Activated CD4-positive, CD25-positive, alpha-beta regulatory T cell treated with anti-CD3 and anti-CD28 coated beads, Interleukin-2, amount 50 U/mL, for 72 hours (primary cell): ENCODE measurements at places on chromosomes 13 and 19.

DNA sequence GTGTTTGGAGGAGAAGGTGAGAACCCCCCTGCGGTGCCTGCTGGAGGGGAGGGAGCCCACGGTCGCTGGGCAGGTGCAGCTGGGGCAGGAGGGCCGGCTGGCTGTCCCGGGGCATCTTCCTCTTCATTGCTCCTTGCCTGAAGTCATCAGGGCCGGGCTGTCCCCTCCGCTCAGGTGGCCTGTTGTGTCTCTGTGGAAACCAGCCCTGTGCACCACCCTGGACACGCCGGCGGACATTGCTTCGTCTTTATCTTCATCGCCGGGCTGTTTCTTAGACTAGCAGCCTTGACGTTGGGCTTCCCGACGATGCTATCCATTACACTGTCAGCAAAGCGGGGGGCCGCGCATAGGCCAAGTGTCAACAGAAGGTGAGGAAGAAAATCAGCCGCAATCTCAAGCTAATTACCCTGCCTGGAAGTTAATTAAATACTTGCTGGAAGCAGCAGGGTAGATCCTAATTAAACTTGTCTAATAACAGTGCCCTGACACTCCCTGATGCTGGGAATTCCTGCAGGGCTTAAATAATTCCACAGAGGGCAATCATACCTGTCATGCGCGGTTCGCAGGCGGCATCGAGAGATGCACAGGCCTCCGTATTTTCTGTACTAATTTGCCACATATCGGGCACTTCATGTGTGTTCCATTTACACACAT is 111.4 kb upstream of the SOX1 start:
- DNase-seq: no peak

GRCh38 chr19:30163663-30164062 is 208.5 kb upstream of the ZNF536 start:
- no peak for DNase-seq

- DNase-seq: no peak
Observed at GRCh38 chr13:78779608-78780007, 120.7 kb upstream of the OBI1 start.

DNA sequence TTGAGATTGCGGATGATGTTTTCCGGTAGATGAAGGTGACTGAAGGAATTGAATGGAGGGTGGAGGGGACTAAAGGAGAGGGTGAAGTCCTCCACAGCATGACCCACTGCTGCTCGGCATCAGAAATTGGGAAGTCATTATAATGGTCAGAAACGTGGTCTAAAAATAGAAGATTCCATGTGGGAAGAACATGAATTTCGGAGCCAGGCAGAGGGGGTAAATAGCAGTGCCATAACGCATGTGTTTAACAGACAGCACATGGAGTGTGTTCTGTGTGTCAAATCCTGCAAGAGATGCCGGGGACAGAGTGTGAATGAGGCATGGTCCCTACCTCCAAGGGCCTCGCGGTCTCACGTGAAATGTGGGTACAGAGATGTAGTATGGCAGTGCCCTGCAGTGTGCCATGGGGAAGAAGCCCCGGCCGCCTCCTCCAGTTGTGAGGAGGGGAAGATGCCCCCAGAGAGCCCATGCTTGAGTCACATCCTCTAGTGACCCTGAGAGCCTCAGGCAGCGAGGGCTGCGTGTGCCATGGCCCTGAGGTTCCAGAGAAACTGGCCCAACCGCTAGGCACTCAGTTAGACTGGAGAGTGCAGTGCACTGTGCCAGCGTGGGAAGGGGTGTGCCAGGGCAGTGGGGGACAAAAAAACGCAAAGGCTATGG is 106.1 kb downstream of the COL4A2 start:
- no peak for DNase-seq

DNA sequence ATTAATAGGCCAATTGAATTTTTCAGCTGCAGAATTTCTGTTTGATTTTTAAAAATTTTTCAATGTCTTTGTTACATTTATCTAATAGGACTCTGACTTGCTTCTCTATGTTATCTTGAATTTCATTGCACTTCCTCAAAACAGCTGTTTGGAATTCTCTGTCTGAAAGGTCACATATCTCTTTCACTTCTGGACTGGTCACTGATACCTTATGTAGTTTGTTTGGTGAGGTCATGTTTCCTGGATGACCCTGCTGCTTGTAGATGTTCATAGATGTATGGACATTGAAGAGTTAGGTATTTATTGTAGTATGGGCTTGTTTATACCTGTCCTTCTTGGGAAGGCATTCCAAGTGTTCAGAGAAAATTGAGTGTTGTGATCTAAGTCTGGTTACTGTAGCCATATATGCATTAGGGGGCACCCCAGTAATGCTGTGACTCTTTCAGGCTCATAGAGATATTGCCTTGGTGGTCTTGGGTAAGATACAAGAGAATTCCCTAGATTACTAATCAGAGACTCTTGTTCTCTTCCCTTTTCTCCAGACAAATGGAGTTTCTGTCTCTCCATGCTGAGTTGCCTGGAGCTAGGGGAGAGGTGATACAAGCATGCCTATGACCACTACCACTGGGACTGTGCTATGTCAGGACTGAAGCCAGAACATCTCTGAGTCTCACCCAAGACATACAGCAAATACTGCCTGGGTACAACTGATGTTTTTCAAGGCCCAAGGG is 27.8 kb downstream of the RFC3 start:
- no peak for DNase-seq

GRCh38 chr19:5281588-5281987 is 59.0 kb downstream of the PTPRS start:
- DNase-seq: no peak

DNA sequence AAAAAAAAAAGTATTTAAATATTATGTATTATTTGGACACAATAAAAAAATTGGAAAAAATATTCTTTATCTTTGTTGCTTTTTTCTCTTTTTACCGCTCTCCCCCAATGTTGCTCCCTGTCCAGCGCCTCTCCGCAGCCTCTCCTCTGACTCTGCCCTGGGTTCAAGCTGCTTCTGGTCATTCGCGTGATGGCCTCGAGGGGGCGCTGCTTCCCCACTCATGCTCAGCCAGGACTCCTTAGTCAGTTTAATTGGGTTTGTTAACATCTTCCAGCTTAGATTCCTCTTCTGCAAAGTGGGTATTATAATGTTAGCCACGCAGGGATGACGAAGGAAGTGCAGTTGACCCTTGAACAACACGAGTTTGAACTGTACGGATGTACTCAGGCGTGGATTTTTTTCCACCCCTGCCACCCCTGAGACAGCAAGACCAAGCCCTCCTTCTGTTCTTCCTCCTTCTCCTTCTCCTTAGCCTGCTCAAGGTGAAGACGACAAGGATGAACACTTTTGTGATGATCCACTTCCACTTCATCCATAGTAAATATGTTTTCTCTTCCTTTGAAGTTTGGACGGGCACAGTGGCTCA is 4.9 kb upstream of the NWD1 start:
- DNase-seq: peak; percentile 61

- peak; percentile 18 for DNase-seq
Observed at GRCh38 chr19:15475611-15476010, 3.7 kb downstream of the PGLYRP2 start.

DNA sequence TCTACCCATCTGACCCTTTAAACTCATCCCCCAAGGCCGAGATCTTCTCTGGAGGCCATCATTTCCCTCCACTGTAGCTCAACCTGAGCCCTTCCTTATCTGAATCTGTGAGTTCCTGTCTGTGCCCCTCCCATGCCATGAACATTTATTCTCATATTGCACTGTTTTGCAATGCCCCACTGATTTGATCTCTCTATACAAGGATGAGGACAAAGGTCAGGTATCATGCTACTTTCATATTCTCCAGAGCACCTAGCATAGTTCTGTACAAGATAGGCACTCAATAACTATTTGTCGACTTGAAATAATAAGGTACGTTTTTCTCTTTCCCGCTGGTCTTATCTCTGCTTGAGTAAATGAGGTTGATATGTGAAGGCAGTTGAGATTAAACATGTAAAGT is 135.5 kb downstream of the KLF5 start:
- no peak for DNase-seq

- no peak for DNase-seq
Observed at GRCh38 chr13:40897053-40897452, 107.6 kb downstream of the SLC25A15 start.

DNA sequence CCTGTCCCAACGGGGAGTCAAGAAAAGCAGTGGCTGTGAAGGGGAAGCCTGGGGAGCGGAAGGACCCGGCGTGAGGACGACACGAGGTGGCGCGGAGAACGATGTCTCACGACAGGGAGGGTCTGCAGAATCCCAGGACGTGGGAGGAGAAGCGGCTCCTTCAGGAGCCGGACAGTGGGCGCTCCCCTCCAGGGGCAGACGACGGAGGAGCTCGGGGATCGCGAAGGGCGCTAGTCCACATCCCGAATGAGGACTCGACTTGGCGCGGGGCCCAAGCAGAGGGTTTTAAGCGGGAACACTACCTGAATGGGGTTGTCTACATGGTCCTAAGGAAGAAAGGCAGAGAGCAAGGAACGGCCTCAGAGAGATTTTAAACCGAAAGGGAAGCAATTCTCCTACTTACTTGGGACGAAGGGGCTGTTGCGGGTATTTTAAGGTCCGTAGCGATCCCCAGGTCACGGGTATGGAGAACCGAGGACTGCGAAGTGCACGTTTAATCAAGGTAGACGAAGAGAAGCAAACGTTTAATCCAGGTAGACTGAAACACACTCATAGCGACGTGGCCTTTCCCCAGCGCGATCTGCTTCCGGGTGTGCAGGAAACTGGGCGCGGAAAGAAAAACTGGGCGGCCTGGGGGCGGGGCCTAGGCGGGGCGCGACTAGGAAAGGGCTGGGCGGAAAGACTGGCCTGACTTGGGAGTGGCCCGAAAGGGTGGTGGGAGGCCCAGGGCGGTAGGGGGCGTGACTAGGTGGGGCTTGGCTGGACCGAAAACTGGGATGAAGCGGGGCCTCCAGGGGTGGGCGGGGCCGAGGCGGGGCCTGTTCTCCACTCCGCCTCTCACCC is at the start of gene ZNF841:
ZNF841 (minus strand) TSS at position 594 of the 843 bp plus-strand sequence. CDS start 10,964 bp downstream, outside the sequence.
- peak; percentile 93 for DNase-seq

DNA sequence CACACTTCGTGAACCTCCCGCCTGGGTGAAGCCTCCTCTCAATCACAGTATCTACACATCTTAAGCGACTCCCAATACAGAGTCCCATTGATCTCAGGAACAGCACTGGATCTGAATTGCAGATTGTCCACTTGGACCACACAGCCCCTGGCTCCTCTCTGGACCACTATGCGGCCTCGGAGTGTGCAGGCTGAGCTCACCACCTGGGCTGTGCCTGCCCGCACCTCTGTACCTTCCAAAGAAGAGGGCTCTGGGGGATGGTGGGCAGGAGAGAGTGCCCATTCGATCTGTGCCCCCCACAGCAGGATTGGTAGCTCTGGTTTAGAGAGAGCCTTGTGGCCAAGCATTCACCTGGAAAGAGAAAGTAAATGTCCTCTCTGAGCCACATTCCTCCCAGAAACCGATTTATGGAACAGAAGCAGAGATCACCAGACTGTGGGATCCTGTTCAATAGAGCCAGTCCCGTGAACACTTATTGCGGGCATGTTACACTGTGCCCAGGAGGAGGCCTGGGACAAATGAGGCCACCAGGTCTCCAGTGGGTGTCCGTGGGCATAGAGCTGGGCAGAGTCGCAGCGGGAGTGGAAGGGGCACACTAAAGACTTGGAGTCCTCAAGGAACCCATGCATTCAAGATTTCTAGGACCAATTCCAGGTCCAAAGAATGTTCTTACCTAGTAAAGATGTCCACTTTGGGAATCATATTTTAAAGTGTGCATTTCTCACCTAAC is 141.6 kb upstream of the SOX1 start:
- DNase-seq: no peak

GRCh38 chr19:45821103-45821521 is 6.0 kb upstream of the RSPH6A start:
- DNase-seq: no peak

DNA sequence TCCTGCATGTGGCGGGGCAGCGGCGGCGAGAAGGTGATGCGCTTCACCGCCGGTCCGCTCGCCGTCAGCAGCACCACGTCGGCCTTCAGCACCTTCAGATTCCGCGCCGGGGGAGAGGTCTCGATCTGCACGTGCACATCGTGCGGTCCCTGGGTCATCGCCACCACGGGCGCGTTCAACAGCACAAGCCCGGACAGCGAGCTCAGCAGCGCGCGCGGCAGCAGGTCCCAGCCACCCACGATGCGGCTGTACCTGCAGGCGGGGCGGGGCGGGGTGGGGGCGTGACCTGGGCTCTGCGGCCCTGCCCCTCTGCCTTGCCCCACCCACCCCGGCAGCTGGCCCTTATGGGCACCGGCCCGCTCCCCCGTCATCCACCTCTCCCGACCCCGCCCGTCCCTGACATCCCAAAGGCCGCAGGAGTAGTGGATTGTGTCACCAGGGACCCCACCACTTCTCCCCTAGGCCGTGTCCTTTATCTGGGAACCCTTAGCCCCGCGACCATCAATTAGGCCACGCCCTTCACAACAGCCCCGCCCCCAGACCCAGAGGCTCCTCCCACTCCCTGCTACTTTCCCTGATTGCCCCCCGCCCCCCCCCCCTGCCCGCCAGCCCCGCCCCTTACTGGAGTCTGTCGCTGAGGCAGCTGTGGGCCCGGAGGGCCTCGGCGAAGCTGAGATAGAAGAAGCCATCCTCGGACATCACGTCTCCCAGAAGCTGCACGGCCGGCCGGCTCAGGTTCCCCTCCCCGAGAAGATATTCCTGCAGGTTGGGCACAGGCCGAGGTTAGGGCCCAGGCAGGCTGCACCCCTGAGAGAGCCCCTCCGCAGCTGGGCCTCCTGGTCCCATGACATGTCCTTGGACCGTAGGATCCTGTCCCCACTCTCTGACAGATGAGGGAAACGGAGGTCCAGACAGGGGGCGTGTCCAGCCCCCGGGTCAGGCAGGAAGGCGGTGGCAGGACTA is 6.1 kb downstream of the IL4I1 start:
- peak; percentile 57 for DNase-seq

DNA sequence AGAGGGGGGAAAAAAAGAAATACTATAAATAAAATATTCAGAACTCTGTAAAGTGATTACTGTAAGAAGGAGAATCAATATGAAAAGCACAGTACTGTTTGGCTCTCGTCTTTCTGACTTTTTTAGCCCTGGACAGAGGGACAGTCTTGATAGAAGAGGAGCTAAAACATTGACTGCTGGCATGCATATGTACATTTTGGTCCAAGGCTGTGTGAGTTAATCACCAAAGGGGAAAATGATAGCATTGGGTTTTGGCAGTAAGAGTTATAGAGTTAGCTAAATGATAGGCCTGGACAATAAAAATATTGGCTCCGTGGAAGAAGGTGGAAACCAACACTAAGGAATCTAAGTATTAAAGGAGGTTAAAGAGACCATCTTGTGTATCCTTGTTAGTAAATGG is 50.3 kb downstream of the RAP2A start:
- DNase-seq: no peak

GRCh38 chr19:13461536-13461935 is 44.7 kb downstream of the CACNA1A start:
- DNase-seq: no peak
